Memory B cell (primary cell): ENCODE measurements at places on chromosomes 6 and 20.

DNA sequence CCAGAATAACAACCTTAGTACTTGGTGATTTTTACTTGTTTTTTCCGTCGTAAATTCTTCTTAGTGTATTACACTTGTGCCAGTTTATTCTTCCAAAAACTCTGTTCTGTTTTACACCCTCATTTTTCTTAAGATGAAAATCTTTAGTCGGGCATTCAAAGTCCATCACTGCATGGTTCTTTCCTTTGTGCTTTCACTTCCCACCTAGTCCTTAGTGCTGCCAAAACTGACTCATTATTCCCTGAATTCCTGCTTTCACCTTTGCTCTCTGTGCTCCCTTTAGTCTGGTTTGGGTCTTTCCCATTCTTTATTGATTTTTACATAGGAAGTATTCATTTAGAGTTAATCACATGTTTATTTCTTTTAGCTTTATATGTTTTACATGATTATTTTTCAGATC lies 3.3 kb downstream of the TRMT11 start:
- no peak for DNase-seq

DNA sequence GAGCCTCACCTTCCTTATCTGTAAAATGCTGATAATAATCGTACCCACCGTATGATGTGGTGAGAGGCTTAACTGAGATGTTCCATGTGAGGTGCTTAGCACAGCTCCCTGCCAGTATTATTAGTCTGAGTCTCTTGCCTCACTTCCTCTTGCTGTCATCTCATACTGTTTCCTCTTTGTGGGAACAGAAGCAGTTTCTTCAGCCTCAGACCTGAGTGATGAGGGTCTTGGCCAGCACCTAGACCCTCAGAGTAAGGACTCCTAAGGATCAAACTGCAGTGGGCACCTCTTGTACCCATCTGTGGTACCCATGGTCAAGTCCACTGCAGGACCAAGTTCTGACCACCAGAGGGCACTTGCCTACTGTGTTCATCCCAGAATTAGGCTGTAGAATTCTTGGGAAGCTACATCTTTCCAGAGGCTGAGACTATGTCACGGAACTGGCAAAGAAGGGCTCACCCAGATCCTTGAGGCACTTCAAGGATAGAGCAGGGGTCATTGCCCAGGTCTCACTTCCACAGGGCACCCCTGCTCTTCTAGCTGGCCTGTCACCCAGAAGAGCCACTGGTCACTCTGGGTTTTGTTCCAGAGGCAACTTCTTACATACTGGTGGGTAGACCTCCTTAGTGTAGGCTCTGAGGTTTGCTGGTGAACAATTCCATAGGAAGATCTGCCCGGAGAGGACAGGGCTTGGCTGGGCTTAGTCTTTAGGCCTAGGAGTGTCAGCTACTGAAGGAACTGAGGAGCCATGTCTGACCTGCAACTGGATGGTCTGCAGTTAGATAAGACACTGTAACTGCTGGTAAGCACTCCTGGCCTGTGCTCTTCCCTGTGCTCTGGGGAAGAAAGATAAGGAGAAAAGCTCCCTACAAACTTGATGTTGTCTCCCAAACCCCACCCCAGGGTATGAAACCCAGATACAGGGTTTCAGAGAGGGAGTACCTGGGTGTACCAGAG lies 20.6 kb upstream of the SGK2 start:
- DNase-seq: peak; percentile 61

- no peak for DNase-seq
These were observed 58.0 kb downstream of the SHPRH start for GRCh38 chr6:145906144-145906543.

GRCh38 chr20:1824181-1824580 lies 71.0 kb upstream of the SIRPA start:
- no peak for DNase-seq

DNA sequence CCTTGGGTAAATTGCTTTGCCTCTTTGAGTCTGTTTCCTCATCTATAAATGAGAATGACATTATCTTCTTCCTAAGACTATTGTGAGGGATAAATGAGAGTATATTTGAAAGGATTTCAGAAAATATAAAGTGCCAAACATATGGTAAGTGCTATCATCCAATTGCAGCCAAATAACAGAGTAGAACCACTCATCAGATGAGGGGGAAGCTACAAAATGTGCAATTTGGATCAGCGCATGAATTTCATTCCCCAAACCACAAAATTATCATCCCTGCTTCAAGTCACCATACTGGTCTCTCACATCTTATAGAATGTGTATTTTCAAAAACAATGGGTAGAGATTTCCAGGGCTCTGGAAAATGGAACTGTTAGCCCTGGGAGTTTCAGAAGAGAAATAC lies 158.5 kb downstream of the ARHGAP18 start:
- DNase-seq: no peak

DNA sequence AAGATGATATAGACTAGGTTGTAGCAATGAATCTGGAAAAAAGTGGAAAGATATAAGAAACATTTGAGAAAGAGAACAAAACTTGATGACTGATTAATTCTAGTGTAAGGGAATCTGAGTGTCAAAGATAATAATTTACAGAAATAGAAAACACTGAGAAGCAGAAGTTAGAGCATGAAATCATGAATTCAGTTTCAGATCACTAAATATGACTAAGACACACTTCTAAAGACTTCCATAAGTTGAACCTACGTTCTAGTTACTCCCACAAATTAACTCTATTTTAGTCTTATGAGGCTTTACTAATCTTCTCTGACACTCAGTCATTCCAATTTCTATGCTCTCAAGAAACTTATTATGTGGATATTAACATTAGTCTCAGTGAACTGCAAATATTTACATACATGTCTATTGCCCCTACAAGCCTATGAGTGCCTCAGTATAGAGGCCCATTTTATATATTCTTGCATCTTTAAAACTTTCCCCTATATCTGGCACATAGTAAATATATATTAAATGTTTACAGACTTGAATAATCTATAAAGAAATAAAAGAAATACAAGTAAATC lies 30.4 kb downstream of the IBTK start:
- DNase-seq: no peak

- DNase-seq: no peak
These were observed 37.6 kb downstream of the GSTA2 start for GRCh38 chr6:52725535-52726192.

DNA sequence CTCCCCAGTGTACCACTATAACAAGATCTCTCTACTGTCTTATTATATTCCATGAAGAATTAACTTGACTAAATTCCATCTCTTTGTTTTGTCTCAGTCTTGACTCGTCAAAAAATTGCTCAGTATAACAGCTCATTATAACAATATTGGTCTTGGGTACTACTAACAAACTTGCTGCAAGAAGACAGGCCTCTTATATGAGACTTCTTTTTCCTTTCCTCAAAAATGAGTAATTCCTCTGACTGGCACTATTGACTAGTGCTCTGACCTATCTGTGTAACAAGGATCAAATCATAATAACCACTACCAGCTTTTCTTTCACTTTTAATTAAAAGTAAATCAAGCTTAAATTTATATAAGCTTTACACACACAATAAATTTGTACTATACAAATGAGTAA lies 91.3 kb upstream of the THEMIS start:
- DNase-seq: no peak

- DNase-seq: no peak
These were observed 204.5 kb downstream of the SYNDIG1 start for GRCh38 chr20:24673678-24674570.
